ENCODE measurements at places on chromosomes 7 and 10.

GRCh38 chr7:120370954-120371353, 98.0 kb downstream of the KCND2 start:
- DNase-seq, result no peak

- no peak for DNase-seq
Measured at GRCh38 chr7:4871056-4871680, 9.3 kb upstream of the PAPOLB start.

DNA sequence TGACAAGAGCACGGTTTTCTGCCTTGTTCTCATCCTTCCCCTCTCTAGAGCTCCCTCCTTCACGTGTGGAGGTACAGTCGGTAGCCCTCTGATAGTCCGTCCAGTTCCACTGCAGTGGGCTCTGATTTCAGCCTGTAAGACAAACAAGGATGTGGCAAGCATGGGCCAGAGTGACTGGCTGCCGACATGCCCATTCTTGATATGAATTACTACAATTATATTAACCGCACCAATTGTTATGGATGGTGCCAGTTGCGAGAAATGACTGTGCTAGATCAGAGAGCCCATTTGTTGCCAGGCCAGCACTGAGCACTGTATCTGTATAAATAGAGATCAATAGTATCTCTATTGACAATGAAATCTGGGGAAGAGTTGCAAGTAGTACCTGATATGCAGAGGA, 146.6 kb downstream of the CHN2 start:
- DNase-seq, result no peak

- DNase-seq, result no peak
Measured at GRCh38 chr10:88386821-88387773, 196.0 kb downstream of the RNLS start.

DNA sequence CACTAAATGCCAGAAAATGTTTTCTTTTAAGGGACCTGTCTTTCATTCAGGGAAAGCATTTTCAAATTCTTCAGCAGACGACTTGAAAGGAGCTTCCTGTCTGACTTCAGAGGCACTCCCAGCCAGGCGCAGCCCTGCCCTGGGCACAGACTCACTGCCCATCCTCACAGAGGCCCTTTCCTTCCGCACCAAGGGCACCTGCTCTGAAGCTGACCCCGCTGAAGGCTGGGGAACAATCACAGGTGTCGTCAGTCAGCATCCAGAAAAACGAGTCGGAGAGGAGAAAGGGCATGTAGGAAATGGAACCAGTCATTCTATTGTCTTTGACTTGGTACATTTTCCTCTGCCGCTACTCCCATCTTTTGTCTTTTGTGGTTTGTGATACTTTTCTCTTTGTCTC, 125.3 kb upstream of the PARD3 start:
- no peak for DNase-seq

GRCh38 chr7:154696556-154696955, 306.4 kb downstream of the PAXIP1 start:
- no peak for DNase-seq

GRCh38 chr7:102427019-102427405, 6.4 kb upstream of the ORAI2 start:
- no peak for DNase-seq

GRCh38 chr7:41437257-41438196, 265.4 kb downstream of the INHBA start:
- no peak for DNase-seq

GRCh38 chr7:140316165-140316661, 82.1 kb downstream of the SLC37A3 start:
- peak; percentile 80 for DNase-seq

DNA sequence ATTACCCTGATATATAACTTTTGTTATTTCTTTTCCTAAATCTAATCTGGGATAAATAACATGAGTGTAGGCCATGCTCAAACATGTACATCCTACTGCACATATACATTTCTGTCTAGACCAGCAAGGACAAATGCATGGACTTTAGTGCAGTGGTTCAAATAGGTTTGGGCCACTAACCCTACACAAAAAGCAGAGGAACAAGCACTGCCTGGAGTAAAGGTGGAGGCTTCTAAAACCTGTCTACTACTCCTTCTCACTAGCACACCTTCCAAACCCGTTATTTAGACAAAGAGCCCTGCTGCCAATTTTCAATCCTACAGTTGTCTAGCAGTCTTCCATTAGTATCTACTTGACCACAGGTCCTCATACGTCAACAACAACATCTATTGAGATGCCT, 34.8 kb downstream of the SGCE start:
- DNase-seq, result no peak

- DNase-seq, result no peak
Measured at GRCh38 chr7:157010588-157011332, at the start of gene MNX1. TSS of gene MNX1 (minus strand) at chr7:157010663. CDS start at chr7:157010350, 313 bp downstream.

DNA sequence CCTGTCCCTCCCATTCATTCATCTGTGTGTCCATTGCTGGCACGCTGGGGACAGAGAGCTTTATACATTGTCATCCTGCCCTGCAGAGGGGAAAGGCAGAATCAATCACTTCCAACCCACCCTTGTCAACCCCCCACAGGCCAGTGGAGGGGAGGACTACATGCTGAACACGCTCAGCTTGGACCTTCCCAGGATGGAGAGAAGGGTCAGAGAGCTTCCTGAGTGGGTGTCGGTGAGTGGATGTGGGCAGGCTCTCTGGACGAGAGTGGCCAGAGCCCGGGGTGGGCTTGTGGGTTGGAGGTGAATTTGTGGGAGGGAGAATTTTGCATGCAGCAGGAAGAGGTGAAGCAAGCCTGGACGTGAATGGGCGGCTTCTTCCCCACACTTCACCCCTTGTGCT, 93.9 kb downstream of the DNAJB6 start:
- DNase-seq, result no peak

GRCh38 chr7:73741600-73741999, 3.0 kb upstream of the ABHD11 start:
- no peak for DNase-seq

GRCh38 chr7:101702362-101702850, 73.3 kb upstream of the MYL10 start:
- no peak for DNase-seq

DNA sequence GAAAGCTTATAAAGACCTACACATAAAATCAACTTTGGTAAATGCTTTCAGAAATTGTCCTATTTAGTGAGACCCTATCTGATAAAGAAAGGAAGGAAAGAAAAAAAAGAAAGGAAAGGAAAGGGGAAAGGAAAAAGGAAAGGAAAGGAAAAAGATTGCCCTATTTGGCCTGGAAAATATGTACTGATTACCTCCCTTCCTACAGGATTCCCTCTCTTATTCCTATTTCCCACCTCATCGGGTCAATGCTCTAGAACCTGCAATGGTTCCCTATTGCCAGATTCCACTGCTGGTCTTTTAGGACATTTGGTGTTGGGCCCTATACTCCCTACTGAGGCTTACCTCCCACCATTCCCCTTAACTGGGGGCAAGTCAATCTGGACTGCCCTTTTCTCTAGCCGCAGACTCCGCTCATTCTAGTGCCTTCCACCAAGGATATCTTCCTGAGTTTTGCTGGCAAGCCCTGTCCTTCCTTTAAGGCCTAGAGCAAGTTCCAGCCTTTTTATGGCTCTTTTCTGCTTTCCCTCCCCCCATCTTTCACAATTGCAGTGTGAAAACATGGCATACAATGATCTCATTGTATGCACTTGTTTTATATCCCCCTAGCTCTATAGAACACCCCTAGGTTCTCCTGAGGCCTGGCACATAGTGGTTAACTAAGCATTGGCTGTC, 4.4 kb downstream of the DDIT4 start:
- DNase-seq, result no peak

- DNase-seq, result no peak
Measured at GRCh38 chr7:99012722-99013121, 131.2 kb downstream of the SMURF1 start.

GRCh38 chr7:32044739-32045138, 25.5 kb downstream of the PDE1C start:
- DNase-seq, result no peak

DNA sequence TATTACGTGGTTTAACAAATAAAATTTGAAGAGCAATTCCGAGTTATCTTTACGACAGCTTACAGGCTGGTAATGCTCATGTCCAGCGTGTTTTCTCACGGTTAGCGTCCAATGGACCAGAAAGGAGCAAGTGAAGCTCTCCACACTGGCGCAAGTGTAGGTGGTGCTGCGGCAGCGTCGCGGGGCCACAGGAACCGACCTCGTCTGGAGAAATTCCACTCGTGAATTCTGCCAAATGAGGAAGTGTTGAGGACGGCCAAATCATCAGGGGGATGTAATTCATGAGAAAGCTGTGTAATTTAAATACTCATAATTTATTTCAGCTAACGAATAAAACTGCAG, 350 bp upstream of the ZNF37A start:
- no peak for DNase-seq

- no peak for DNase-seq
Measured at GRCh38 chr10:21304198-21304597, 221.3 kb downstream of the SKIDA1 start.

- no peak for DNase-seq
Measured at GRCh38 chr10:9951481-9952257, 1066.0 kb upstream of the CELF2 start.

- no peak for DNase-seq
Measured at GRCh38 chr10:44311563-44312051, 73.3 kb downstream of the CXCL12 start.

DNA sequence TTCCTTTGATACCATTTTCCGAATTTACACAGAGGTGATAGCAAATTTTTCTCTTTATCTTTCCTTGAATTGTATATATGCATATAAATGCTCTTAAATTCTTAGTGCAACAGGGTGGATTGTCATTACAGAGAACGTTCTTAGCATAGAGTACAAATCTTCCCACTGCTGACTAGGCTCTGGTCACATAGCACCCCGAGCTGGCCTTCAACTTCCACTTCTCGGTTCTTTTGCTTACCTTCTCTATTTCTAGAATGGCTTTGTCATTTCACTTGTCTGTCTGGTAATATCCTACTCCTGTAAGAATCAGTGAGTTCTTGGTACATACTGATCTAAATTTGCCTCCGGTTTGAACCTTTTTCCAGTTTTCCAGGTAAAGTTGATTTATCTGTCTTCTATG, 13.4 kb downstream of the ADIRF start:
- no peak for DNase-seq

DNA sequence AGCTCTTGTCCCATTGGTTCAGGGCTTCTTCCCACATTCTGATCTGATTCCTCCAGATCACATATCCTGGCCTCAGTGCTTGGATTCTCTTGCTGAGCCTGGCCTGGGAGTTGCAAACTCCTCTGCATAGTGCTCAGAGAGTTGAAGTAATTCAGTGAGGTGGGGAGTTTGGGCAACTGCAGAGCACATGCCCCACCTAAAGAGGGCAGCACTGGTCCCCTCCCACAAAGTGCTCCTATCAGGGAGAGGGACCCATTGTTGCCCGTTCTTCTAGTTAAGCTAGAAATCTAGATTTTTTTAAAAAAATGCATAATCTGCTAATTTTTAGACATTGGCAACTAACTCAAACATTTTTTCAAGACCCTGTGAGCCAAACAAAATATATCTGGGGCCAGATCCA, 45.1 kb downstream of the CHN2 start:
- DNase-seq, result no peak

DNA sequence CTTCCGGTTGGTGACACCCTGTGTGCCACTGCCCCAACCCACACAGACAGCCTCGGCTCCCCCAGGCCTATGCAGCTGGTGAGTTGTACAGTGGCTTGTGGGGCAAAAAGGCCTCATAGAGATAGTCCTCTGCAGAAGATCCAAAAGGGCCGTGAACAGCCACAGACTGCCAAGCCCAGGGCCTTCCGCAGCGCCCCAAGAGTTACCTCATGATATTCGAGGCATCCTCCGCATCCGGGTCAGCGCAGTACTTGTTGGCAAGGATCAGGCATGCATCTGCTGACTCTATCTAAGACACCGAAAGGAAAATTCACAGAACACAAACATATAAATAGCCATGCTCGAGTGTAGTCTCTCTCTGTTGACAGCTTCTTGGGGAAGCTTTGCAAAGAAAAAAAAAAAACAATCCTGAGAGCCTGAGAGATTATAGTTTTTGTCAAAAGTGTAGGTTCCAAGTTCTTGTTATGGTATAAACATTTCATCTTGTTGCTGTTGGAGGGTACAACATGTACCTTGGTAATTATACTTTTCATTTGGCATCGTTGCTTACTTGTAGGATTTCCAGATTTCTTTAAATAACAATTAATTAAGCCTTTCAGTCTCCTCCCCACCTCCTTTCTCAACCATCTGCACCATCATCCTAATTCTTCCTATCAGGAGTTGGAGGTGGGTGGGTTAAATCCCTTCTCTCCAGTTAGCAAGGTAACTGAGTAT, 553.0 kb downstream of the KCNMA1 start:
- DNase-seq, result no peak

- no peak for DNase-seq
Measured at GRCh38 chr10:31886885-31887284, 41.7 kb downstream of the ARHGAP12 start.

DNA sequence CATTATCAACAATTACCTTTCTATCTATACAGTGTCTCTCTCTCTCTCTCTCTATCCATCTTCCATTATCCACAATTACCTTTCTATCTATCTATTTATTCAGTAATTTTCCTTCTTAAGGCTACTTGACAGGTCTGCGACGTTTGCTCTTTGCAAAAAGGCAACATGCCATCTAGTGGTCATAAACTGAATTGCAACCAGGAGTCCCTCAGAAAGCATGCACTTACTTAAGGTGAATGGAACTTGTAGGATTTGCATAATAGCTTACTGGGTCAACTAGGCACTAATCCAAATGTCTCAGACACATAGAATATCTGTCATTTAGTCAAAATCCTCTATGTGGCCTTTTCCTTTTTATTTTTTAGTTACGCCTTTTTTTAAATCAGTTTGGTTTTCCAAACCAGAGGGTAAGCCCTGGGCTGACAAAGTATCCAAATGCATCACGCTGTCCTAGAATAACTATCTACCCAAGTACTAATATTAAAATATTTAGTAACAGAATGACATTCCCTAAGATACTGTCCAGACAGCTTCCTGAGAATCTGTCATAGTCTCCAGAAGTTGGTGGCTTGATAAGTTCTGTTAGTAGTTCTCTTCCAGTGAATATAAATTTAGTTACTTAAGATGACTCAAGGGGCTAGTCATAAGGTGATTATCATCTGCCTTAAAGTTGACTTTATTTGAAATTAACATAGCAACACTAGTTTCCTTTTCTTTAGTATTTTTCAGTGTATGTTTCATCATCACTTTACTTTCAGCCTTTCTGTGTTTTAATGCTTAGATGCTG, 208.3 kb downstream of the PPP1R3A start:
- no peak for DNase-seq

All from coronary artery (tissue), 2 donors.